ENCODE measurements at places on chromosomes 11 and 22.

DNA sequence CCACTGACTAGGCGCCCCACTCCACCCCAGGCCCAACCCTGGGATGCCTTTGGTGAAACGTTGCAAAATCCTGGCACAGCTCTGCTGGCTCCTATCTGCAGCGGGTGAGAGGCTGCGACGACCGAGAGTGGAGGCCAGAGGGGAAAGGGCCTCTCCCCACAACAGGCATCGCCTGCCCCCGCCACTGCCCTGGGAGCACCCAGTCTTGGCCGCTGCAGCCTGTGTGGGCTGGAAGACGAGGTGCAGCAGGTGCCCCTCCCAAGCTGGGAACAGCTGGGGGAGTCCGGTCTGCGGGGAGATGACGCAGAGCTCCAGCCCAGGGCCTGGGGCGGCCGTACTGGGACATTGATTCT, 4.2 kb upstream of the PIM3 start:
- no peak for DNase-seq

GRCh38 chr22:49202226-49202625, 625.4 kb downstream of the BRD1 start:
- DNase-seq: no peak

- no peak for DNase-seq
Measured at GRCh38 chr22:21451545-21452520, 15.4 kb upstream of the TMEM191C start.

- DNase-seq: no peak
Measured at GRCh38 chr22:44885806-44886360, 123.9 kb downstream of the PHF21B start.

GRCh38 chr22:31343235-31344191, 2.6 kb downstream of the PATZ1 start:
- DNase-seq: no peak
